Naive thymus-derived CD4-positive, alpha-beta T cell (primary cell): ENCODE measurements at places on chromosomes 4 and X. TPM values are rescaled to one million over a fixed set of nuclear protein-coding genes. Genes with fewer than 3 reads are reported as not detected.

DNA sequence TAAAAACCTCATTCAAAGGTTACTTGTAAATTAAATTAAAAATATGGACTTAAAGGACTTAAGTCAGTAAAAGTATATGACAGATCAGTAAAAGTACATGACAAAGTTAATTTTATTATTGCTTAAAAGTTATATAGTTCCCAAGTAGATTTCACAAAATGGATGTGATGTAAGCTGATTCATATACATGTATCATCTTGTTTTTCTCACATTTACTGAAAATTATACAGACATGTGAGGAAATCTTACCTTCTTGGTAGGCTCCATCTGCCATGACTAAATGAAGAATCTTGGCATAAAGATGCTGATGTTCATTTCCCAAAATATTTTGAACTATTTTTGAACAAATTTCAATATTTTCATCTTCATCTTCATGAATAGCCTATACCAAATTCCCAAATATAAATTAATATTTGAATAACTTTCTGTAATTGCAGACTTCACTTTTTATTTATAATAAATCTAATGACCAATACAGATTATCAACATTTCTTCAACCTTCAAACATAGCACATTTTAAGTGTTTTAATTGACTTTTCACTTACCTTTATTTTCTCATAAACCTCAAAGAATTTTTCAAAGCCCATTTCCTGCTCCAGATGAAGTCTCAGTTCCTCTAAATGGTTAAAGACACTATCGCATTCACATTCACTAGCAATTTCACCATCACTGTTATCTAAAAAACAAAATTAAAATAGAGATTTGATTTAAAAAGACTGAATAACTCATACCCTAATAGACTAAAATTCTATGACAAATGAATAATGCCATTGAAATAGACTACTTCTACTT lies 129.4 kb upstream of the SH3RF1 start:
- DNase-seq = no peak
- H3K4me3 ChIP-seq = no peak overlapping the region
- H3K4me1 ChIP-seq = no peaks in the 10 kb centered on the region
- H3K27me3 ChIP-seq = no peaks in the 10 kb centered on the region
- no peak overlapping the region for H3K27ac ChIP-seq

DNA sequence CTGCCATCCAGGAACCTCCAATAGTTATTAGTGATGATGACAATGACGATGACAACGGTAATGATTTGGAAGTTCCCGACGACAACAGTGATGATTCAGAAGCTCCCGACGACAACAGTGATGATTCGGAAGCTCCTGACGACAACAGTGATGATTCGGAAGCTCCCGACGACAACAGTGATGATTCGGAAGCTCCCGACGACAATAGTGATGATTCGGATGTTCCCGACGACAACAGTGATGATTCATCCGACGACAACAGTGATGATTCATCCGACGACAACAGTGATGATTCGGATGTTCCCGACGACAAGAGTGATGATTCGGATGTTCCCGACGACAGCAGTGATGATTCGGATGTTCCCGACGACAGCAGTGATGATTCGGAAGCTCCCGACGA lies 14.7 kb downstream of the CXCR3 start:
- no peaks in the 10 kb centered on the region for H3K27me3 ChIP-seq
- no peak overlapping the region for H3K4me3 ChIP-seq
- H3K4me1 ChIP-seq = peaks cover 32% of the 10 kb centered on the region
- no peak for DNase-seq
- H3K27ac ChIP-seq = no peak overlapping the region

PDZD4 gene
- 0.32 TPM for total RNA-seq

GRCh38 chr4:179766938-179767337 lies 2324.7 kb upstream of the AGA start:
- H3K4me3 ChIP-seq = no peak overlapping the region
- DNase-seq = no peak
- no peaks in the 10 kb centered on the region for H3K27me3 ChIP-seq
- no peaks in the 10 kb centered on the region for H3K4me1 ChIP-seq
- no peak overlapping the region for H3K27ac ChIP-seq
- H3K36me3 ChIP-seq = no peaks in the 10 kb centered on the region

- peaks cover 6% of the 10 kb centered on the region for H3K27me3 ChIP-seq
- DNase-seq = no peak
- no peaks in the 10 kb centered on the region for H3K36me3 ChIP-seq
- H3K4me3 ChIP-seq = no peak overlapping the region
- H3K27ac ChIP-seq = no peak overlapping the region
These were observed 53.9 kb downstream of the ENPP6 start for GRCh38 chr4:184163813-184164212.

RADX gene
- total RNA-seq = 12.1 TPM

DNA sequence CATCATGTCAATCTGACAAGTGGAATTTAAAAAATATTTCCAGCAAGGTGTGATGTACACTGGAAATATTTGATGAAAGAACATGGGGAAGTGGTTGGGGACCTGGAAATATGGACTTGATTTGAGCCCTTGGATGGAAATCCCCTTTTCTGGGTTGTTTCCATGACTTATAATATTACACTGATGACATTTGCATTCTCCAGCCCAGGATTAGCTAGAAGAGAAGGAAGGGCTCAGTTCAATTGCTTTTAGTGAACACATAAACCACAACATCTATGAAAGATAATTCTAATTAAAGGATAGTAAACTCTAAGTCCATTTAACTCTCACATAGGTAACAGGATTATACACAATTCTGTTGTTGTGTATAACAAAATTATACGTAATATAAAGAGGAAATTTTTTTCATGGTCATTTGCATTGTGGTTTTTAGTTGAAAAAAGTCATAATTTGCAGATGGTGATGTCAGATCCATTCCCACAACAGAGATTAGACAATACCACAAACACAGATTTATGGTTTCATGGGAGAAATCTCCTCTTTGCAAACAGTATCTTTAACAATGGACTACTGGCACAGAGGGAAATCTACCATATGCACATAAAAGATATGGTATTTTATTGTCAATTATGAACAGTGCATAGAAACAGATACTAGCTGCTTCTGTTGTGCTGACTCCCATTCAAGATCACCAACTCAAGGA lies 126.5 kb downstream of the DKK2 start:
- H3K4me1 ChIP-seq = no peaks in the 10 kb centered on the region
- H3K4me3 ChIP-seq = no peak overlapping the region
- H3K36me3 ChIP-seq = no peaks in the 10 kb centered on the region
- no peak overlapping the region for H3K27ac ChIP-seq

GRCh38 chr4:48341776-48342605 lies 662 bp downstream of the SLAIN2 start:
- H3K4me1 ChIP-seq = peaks cover 17% of the 10 kb centered on the region
- no peaks in the 10 kb centered on the region for H3K27me3 ChIP-seq
- peak overlapping the region; percentile 91 for H3K27ac ChIP-seq
- no peaks in the 10 kb centered on the region for H3K36me3 ChIP-seq
- H3K4me3 ChIP-seq = peak overlapping the region; percentile 75
- peak; percentile 22 for DNase-seq

- no peak overlapping the region for H3K27ac ChIP-seq
- no peaks in the 10 kb centered on the region for H3K27me3 ChIP-seq
- no peaks in the 10 kb centered on the region for H3K4me1 ChIP-seq
- H3K36me3 ChIP-seq = no peaks in the 10 kb centered on the region
- no peak for DNase-seq
These were observed 18.5 kb upstream of the SEPTIN11 start for GRCh38 chr4:76931087-76931486.

DNA sequence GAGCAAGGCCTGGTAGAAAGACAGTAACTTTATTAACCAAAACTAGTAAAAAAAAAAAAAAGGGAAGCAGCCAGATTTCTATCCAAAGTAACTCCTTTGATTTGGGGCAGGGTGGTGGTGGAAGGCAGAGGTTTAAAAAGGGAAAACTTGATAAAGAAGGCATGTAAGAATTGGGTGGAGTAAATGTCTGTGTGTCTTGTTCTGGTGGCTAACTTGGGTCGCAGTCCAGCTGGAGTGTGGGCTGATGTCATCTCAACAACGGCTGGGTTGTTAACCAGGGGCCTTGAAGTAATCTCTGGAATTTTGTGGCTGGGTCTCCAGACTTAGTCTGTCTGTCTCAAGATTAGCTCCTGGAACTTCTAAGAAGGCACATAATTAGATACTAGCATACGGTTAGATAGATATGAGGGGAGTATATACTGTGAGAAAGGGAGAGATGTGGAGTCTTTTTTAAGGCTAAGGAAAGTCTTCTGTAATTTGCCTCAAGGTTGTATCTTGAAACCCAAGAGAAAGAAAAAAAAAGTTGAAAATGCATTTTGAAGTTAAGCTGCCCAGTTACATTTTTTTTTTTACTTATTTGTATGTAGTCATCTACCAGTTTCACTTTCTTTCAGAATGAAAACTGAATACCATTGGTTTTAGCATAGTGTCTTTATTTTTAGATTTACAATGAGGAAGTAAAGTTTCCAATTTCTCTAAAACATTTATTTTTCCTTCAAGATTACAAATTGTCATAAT lies 48.3 kb downstream of the MTHFD2L start:
- no peaks in the 10 kb centered on the region for H3K36me3 ChIP-seq
- H3K4me1 ChIP-seq = no peaks in the 10 kb centered on the region
- H3K27me3 ChIP-seq = no peaks in the 10 kb centered on the region
- no peak for DNase-seq
- no peak overlapping the region for H3K27ac ChIP-seq

DNA sequence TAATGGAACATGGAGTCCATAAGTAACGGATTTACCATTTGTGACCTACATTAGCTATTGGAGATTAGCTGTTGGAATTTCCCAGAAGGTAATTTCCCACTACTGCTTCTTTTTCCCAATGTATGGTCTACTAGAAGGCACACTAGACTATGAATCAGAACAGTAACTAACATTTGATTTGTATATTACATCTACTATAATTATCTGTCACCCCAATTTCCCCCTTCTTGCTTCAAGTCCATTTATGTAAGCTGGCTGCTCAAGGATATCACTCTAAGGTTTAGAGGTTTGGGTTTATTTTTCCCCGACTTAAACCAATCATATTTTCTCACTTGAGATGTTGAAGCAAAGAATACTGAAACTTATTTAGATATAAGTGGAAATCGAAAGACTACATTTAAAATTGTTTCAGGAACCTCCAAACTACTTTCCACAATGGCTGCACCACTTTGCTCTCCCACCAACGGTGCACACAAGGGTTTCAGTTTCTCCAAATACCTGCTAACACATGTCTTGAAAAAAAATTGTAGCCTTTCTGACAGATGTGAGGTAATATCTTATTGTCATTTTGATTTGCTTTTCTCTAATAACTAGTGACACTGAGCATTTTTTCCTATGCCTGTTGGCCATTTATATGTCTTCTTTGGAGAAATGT lies 33.3 kb upstream of the H2AZ1 start:
- no peaks in the 10 kb centered on the region for H3K36me3 ChIP-seq
- no peaks in the 10 kb centered on the region for H3K4me1 ChIP-seq
- no peak for DNase-seq
- no peak overlapping the region for H3K4me3 ChIP-seq

GRCh38 chrX:133120406-133120805 lies 23.5 kb upstream of the USP26 start:
- no peak for DNase-seq
- no peaks in the 10 kb centered on the region for H3K27me3 ChIP-seq
- no peaks in the 10 kb centered on the region for H3K36me3 ChIP-seq
- H3K4me3 ChIP-seq = no peak overlapping the region

DNA sequence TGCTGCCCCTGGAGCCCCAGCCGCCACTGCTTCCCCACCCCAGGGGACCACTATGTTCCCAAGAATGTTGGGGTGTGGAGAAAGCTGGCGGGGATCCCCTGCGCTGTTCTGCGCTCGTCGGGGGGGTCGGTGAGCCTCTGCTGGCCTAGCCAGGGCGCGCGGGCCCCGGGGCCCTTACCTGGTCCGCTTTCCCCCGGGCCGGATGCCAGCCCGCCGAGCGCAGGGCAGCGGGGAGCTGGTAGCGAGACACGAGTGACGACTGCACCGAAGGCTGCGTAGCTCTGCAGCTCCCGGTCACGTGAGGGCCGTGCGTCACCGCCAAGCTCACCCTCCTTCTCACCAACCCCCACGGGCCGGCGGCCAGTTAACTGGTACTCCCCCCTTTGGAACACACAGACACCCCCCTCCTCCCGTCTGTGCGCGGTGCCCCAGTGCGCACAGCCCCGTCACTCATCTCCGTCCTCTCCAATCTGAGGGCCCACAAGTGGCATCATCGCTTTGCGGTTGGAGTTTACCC lies at the start of gene BEX1:
BEX1 (minus strand) TSS at position 254 of the 517 bp plus-strand sequence. CDS start 897 bp downstream, outside the sequence.
- no peak within 1 kb of the TSS for H3K4me3 ChIP-seq
- no peaks in the 10 kb centered on the region for H3K4me1 ChIP-seq
- DNase-seq = no peak
- H3K27me3 ChIP-seq = no peaks in the 10 kb centered on the region

DUSP21 gene
- not detected for total RNA-seq

DCHS2 gene
- 0.05 TPM for total RNA-seq

DNA sequence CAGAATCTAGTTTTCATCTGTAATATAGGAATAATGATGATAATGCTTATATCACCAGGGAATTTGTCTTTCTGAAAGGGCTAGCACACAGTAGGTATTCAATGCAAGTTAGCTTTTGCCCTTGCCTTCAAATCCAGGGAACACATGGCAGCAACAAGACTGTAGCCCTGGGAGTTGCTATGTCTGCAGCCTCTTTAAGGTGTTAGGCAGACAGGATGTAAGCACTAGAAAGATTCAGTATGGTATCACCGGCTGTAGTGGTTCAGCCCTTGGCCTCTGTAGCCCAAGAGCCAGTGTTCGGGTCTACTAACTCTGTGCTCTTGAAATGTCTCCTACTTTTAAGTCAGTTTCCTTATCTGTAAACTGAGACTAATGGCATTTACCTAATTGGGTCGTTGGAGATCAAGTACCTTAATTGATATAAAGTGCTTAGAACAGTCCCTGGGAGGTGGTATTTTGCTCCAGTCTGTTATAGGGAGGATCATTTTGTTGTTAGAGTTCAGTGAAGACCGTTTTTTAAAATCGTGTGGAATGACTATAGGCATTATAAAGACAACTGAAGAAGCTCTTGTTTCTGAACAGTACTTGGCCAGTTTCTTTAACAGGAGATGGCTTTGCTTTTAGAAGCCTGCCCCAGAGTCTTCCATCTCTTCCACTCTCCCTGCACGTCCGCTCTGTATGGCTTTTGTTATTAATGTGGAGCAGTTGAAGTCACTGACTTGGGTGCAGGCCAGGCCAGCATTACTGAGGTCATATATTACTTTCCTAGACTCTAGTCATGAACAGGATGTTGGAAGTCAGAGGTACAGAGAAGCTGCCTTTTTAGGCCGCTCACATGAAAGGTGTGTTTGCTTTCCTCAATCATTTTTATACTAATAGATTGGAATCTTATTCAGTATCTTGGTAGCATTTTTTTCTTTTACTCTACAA lies 44.8 kb downstream of the GAB1 start:
- no peaks in the 10 kb centered on the region for H3K27me3 ChIP-seq
- no peak overlapping the region for H3K27ac ChIP-seq
- H3K36me3 ChIP-seq = no peaks in the 10 kb centered on the region
- no peak overlapping the region for H3K4me3 ChIP-seq
- no peaks in the 10 kb centered on the region for H3K4me1 ChIP-seq
- DNase-seq = no peak

DNA sequence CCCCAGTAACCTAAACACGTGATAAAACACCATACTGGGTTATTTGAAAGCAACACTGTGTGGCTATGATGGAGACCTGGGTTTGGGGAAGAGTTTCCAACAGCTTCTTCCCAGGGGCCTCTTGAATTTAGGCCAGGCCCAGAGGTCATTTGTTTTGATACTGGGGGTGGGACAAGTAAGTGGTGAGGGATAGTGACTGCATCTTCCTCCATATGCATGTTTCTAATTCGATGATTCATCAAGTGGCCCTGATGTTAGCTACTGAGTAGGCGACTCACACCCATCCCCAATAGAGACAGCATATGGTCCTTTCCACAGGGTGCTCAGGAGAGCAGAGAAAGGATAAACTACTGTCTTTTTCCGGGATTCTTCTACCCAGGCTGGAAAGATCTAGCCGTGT lies 2.7 kb downstream of the NDP start:
- no peaks in the 10 kb centered on the region for H3K27me3 ChIP-seq
- no peaks in the 10 kb centered on the region for H3K36me3 ChIP-seq
- H3K4me1 ChIP-seq = no peaks in the 10 kb centered on the region
- H3K27ac ChIP-seq = no peak overlapping the region
- no peak for DNase-seq
